ENCODE measurements at places on chromosomes 7 and 10.

- no peak for DNase-seq
Observed at GRCh38 chr10:47409866-47410256, 25.8 kb upstream of the ZNF488 start.

DNA sequence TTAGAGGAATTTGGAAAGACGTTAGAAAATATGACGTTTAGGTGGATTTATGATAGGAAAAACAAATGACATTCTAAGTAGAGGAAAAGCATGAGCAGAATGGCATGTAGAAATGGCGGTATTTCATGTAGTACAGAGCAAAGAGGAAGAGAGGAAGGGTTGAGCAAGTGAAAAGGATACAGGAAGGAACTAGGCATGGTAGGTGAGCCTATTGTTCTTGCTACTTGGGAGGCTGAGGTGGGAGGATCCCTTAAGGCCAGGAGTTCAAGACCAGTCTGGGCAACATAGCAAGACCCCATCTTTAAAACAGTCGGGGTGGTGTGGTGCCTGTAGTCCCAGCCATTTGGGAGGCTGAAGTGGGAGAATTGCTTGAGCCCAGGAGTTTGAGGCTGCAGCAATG lies 1.2 kb downstream of the GTPBP10 start:
- no peak for DNase-seq

DNA sequence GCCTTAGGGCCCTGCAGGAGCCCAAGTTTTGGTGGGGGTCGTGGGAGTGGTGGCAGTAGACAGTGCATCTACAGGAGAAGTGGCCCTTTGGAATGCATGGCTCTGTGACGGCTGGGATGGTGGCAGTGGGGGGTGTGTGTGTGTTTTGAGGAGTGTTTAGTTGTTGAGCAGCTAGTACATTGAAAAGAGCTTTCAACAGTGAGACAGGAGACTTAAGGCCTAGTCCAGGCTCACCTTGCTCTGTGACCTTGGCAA lies 27.1 kb downstream of the ZNF775 start:
- DNase-seq, result no peak

GRCh38 chr10:45560262-45560661 lies 112.3 kb downstream of the ZFAND4 start:
- DNase-seq, result no peak

DNA sequence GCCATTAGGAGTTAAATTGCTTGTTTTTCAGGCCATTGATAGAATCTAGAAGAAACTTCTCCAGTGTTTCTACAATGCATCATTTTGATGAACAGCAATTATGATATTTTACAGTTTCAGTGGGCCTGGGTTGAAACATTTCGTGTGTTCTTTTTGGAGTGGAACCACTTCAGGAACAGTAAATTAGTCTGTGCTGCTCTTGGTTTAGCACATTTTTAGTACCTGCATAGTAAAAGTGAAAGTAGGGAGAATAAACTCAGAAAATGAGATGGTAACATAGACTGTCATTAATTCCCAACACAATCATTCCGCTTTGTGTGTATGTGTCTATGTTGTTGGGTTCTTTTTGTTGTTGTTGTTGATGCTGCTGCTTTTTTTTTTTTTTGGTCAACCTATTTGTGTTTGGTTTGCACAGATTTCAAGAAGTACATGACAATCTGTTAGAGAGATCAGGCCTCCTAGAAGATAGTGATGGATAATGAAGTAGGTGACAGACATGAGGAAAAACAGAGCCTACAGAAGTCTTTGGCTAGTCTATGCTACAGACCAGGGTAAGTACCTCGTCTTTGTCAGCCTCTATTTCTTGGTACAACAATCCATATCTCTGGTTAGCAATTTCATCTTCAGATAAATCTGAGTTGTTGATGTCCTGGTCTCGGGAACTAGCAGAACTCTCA lies 154.0 kb upstream of the TARP start:
- DNase-seq, result no peak
